ENCODE measurements at places on chromosomes 16 and 17. TPM values are rescaled to one million over a fixed set of nuclear protein-coding genes. Genes with fewer than 3 reads are reported as not detected.

EVPL gene
- not detected for total RNA-seq

PAGR1 gene
- 18.1 TPM for total RNA-seq

TEX19 gene
- not detected for total RNA-seq

KRTAP4-4 gene
- not detected for total RNA-seq

ATP1B2 gene
- not detected for total RNA-seq

CHST5 gene
- 0.23 TPM for total RNA-seq

RRAD gene
- 37.4 TPM for total RNA-seq

MPO gene
- total RNA-seq, result not detected

SCNN1G gene
- not detected for total RNA-seq

NPB gene
- 1.5 TPM for total RNA-seq

ST6GALNAC2 gene
- total RNA-seq, result 0.55 TPM

TERB1 gene
- not detected for total RNA-seq

CLEC18B gene
- 3.9 TPM for total RNA-seq

CDRT15 gene
- not detected for total RNA-seq

CCDC200 gene
- total RNA-seq, result not detected

TK2 gene
- total RNA-seq, result 48.4 TPM

CDK3 gene
- total RNA-seq, result 5.2 TPM

KRTAP1-1 gene
- not detected for total RNA-seq

Measured in smooth muscle cell of the umbilical artery (primary cell).